HAP-1 (cell line): ENCODE measurements at places on chromosomes 4 and X.
A peak's percentile ranks its signal among the peaks of the same experiment; 100 is the strongest.

DNA sequence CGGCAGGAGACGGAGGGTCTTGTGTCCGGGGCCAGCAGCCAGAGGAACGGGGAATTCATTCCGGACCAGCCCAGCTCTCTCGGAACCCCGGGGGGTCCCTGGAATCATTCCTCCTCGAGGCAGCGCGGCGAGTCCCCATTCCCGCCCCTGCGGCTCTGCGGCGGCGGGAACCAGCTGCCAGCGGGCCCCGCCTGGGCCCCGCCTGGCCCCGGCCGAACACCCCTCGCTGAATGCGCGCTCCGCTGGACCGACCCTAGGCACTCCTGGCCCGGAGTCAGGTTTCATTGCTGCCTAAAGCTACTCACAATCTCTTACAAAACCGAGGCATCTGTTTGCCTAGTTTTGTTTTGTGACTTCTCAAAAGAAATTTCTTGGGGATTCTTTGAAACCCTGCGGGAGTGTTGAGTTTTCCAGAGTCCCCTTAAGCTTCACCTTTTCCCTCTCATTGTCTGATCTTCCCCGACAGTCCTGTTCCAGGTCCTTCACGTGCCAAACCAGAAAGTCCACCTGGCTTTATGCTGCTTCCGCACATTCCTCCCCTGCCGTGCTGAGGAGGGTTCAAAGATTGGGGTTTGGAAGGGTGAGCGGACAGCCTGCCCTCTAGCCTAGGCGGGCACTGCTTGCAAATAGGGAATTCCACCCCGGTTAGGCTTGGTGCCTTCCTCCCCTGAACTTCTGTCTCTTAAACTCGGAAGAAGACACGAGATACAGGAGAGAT lies 789 bp downstream of the ARHGAP10 start:
- peak; percentile 65 for DNase-seq

DNA sequence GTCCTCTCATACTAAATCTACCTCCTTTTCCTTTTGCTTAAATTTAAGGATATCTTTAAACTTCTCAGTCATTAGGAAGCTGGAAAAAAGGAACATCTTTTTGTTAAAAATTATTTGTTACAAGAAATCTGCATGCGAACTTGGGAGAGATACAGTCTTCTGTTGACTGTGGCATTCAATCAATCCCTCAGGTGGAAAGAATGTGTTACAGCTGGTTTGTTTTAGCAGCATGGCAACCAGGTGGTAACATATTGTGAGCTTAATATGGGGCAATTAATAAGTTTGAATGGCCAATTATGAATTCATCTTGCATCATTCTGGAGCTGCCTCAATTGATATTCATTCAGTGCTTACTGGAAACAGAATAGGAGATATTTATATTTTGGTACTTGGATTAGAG lies 135.0 kb downstream of the GC start:
- no peak for DNase-seq

GRCh38 chrX:55919367-55920221 lies 202.0 kb downstream of the RRAGB start:
- no peak for DNase-seq

DNA sequence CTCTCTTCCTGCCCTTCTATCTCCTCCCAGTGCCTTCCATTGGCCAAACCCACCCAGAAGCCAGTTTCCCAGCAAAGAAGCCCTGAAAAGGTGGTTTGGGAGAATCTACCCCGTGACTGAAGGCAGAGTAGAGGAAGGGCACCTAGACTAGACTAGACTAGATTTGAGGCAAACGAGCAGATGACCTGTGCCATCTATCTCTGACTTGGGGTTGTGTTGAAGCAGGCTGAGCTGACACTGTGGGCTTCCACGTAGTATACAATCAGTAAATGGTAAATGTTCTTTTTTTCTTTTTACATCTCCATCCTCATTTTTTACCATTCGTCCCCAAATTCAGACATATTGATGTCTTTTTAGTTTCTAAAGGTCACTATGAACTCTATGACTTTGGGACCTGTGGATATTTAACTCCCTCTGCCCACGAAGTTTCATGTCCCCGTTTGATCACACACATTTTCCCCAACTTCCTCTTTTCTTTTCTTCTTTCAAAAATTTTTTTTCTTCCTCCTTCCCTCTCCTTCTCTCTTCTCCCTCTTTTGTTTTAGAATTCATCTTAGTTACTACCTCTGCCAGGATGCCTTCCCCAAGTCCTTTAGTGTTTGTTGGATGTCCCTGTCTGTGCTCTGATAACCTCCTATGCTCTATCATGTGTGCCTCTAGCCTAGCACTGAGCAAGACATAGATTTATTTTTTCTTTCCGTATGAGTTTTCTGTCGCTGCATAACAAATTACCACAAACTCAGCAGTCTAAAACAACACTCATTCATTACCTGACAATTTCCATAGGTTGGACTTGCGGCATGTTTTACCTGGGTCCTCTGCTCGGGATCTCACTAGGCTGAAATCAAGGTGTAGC lies 6.2 kb upstream of the AFF1 start:
- DNase-seq, result no peak

GRCh38 chr4:123580981-123581664 lies 184.5 kb downstream of the SPRY1 start:
- no peak for DNase-seq

DNA sequence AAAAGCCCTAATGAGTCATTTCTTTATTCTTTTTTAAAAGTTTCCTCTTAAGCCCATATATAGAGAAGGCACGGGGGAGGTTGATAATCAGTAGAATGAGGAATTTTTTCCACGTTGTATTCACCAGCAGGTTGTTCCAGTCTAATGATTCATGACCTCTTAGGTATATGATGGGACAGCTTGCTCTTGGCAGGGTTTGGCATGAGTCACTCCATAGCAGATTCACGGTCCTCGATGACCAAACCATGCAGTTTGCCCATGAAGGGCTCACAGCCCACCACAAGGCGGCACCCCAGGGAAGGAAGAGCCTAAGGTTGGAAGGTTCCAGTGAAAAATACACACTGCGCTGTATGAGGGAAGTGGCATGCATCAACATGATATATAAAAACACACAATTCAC lies 623.8 kb upstream of the DIPK2B start:
- peak; percentile 32 for DNase-seq
